Effector memory CD8-positive, alpha-beta T cell (primary cell): ENCODE measurements at places on chromosomes 2 and 18.

DNA sequence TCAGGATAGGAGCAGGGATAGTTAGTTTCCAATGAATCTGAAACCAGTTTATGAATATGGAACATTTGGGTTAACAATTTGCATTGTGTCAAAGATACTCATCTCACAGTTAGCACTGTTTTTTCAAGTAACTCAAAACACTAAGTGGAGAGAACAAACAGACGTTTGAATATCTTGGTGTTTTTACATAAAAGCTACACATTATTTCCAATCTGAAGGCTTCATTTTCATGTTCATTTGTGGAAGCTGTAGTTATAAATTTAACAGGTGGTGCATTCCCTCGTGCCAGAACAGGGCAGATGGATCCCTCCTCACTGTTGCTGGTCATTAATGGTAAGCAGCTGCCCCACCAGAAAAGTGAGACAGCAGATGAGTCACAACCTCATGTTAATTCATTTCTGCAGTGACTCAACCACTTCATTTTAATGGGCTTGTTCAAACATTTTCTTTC lies 286.9 kb downstream of the TMX3 start:
- DNase-seq: no peak

- DNase-seq: no peak
These were observed 77.2 kb downstream of the EIPR1 start for GRCh38 chr2:3300224-3300995.

- no peak for DNase-seq
These were observed 748 bp upstream of the ZNF804A start for GRCh38 chr2:184597571-184597991.

DNA sequence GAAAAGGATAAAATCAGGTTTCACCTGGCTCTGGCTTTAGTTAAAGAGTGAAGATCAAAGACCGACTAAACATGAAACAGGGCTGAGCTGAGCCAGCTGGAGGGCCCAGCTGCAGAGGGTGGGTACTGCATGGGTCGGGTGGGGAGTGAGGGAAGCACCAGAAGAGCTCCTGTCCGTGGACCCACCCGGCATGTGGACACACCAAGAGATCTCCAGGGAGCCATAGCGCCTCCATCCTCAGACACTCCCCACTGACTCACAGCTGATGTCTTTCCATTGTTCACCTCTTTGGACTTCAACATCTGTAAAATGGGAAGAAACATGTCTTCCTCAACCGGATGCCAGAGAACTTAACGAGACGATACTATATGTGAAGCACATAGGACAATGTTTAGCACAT lies 178.3 kb upstream of the KLHL29 start:
- no peak for DNase-seq

GRCh38 chr2:213016984-213017351 lies 134.4 kb downstream of the IKZF2 start:
- DNase-seq: no peak

GRCh38 chr2:174970092-174970491 lies 35.1 kb downstream of the CHN1 start:
- no peak for DNase-seq

DNA sequence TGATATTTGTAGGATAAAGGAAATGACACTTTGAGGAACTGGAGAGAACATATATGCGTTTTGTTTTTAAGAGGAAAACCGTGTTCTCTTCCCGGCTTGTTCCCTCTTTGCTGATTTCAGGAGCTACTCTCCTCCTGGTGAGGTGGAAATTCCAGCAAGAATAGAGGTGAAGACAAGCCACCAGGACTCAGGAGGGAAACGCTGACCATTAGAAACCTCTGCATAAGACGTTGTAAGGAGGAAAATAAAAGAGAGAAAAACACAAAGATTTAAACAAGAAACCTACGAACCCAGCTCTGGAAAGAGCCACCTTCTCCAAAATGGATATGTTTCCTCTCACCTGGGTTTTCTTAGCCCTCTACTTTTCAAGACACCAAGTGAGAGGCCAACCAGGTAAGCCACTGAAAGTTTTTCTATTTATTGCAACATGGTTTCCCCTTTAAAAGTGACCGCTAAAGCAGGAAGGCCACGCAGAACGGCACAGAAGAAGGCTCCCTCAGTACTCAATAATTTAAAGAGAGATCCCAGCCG lies 735 bp downstream of the NRP2 start:
- no peak for DNase-seq

DNA sequence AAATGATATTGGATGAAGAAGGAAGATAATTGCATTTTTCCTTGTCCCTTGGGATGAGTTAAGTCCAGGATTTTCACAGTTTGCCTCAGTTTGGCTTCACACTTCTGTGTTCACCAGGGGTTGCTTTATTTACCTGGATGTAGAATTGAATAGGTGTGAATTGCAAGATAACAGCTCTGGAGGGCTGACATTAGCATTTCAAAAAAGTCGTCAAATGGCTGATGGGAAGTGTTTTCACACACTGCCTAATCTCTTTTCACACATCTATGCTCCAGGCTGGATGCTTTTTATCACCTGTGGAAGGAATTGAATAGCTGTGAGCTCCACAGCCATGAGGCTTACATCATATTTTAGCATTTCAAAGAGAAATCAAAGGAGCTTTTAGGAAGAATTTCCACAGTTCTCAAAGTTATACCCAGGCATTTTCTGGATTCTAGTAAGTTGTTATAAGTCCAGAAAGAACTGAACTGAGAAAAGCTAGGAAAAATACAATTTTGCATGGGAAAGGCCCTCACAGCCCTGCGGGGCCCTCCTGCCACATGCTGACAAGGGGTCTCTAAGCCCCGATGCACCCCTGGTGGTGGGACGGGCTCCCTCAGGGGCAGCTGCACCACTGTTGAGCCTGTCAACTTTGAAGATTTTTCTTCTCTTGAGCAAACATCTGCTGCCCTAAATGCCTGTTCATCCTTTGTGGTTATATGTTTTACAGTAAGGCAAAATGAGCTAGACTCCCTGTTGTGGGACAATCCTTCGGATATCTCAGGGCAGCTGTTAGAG lies 43.9 kb downstream of the TEX51 start:
- no peak for DNase-seq

GRCh38 chr2:240142859-240143258 lies 2.4 kb upstream of the OTOS start:
- DNase-seq: no peak

- no peak for DNase-seq
These were observed 199.7 kb upstream of the SLC14A2 start for GRCh38 chr18:45415614-45416013.

- DNase-seq: no peak
These were observed 8.0 kb downstream of the PASK start for GRCh38 chr2:241141214-241141770.

DNA sequence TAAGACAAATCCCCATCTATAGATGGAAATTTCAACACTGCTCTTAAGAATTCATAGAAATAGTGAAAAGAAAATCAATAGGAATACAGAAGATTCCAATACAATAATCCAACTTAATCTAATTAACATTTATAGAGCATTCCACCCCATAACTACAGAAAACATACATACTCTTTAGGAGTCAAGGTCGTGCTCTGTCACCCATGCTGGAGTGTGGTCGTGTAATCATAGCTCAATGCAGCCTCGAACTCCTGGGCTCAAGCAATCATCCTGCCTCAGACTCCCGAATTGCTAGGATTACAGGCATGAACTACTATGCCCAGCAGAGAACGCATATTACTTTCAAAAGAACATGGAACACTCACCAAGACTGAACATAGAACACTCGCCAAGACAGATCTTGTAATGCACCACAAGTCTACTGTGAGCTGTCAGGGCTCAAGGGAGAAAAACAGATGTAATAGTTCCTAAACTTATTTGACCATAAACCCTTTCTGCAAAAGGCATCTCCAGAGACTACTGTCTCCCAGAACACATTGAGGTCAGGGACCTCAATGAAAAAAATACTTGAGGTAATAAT lies 14.1 kb downstream of the MEMO1 start:
- DNase-seq: no peak

DNA sequence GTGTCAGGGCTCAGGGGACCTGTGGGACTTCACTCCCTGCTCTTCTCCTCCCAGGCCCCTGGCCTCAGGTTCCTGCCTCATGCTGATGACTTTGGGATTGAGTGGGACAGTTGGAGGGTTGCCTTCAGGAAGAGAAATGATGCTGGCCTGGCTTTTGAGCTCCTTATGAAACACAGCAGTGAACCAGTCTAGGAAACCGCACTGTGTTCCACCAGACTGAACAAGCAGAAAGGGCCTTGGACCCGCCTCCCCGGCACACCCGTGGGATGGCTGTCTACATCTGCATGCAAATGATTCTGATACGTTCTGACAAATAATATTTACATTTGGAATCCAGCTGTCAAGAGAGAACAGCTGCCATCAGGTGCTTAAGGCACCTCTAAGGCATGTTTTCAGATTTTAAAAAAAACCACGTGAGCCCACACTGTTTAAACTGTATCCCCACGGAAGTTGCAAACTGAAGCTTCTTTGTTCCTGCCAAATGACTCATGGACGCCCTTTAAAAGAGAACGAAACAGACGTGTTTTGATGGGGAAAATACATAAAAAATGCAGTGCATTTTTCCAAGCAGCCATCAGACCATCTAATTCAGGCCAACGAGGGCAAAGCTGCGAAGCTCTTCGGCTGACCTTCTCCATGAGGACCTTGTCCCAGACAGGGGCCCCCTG lies 27.6 kb upstream of the ASAP2 start:
- no peak for DNase-seq

DNA sequence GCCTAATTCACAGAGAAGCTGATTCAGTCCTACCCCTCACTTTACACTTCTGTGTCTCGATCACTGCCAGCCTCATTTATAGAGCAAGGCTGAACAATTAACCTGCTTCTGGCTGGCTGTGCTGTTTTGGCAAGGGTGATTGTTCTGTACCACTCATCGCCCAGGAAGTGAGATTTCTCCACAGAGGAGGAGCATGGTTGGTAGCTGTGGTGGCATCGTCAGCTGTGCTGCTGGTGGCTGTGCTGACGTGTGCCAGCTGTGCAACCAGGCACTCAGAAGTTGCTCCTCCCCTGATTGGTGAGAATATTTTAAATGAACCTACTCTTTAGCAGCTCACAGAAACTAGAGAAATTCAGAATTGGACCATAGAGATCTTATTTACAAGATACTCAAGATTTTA lies 158.3 kb downstream of the EML6 start:
- DNase-seq: no peak

GRCh38 chr2:240564561-240565332 lies 3.5 kb upstream of the RNPEPL1 start:
- no peak for DNase-seq

GRCh38 chr2:184644685-184645084 lies 46.4 kb downstream of the ZNF804A start:
- DNase-seq: no peak

DNA sequence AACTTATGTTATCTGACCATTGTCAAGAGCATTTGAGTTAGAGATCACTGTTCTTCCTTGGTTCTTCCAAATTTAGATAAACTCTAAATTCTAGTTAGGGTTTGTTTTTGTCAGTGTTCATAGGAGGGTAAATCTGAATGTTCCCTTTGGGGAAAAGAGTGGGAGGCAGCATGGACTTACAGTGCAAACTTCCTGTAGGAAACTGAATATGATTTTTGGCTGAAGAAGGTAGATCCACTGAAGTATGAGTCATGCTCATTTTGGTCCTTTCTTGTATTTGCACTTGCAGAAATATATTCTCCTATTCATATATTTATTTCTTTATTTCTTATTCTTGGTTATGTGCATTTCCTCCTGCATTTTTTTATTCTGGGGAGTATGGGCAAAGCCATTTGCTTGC lies 27.3 kb downstream of the CCDC85A start:
- DNase-seq: no peak

DNA sequence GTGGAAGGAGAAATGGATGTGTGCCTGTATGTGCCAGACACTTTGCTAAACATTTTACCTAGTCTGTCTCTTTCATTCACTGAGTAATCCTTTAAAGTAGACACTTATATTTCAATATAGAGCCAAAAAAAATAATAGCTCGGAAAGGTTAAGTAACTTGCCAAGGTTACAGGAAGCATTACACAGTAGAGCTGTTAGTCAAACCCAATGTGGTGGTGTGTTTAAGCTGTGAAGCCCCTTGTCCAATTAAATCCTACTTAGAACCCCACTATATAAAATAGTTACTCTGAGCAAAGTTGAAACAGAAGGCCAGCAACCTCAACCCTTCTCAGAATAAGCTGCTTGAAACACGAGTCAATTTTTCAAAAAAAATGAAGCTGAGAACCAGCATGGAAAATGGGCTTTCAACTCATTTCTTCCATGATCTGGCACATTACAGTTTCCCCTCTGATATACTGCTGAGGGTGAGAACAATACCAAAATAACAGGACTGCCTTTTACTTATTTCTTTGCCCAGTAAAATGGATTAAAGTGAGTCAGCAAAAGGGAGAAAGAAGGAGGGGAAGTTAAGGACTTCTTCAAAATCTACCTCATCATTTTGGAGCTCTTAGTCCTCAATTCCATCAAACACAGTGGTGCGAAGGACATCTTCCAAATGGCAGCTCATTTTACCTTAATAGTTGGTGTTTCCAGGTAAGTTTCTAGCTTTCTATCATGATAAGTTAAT lies 7.9 kb downstream of the RDH14 start:
- no peak for DNase-seq

- no peak for DNase-seq
These were observed 37.5 kb downstream of the MGAT4A start for GRCh38 chr2:98693477-98693876.

- no peak for DNase-seq
These were observed 1.1 kb upstream of the MAL start for GRCh38 chr2:95024371-95024770.

DNA sequence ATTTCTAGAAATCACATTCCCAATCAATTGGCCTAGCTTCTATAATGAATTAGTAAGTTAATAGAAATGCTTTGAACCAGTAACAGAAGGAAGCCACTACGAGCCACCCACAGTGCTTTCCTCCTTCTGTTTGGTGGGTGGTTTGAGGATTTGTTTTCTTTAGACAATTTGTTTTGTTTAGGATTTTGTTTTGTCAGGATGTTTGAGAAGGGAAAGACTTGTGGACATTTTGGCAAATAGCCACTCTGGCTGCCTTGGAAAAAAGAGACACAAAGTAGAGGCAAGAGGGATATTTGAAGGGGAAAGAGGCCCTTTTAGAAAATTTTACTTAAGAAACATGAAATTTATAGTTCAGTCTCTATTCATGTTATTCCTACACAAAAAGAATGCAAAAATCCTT lies 47.7 kb downstream of the TANK start:
- no peak for DNase-seq

DNA sequence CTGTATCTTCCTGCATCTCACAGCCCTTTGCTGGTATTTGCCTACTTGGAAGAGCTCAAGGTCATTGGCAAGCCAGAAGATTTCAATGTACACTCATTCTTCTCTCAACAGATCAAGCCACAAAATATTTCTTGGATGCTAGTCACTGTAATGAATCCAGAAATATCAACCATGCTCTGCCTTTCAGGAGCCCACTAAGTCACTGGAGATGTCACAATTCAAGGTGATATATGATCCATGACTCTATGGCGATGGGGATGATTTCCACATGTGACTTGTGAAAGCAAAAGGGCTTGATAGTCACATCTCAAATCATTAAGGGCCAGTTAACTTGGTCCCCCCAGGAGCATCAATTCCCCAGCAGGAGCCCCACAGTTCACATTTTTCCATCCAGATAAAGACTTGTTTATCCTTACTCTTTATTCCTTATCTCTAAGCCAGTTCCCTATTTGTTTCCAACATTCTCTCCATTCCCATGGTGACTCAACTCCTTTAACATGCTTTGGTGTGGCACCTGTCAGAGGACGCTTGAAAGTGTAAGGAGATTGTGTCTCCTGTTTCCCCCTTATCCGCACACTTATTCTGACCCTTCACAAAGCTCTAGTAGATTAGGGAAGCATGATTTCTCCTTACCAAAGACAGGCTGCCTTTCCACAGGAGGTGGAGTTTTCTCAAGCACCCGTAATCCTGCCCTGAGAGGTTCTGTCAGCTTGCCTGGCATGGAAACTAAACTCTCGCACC lies 15.8 kb downstream of the PKDCC start:
- no peak for DNase-seq
